ENCODE measurements at places on chromosomes 4 and X. TPM values are rescaled to one million over a fixed set of nuclear protein-coding genes. Genes with fewer than 3 reads are reported as not detected.

DNA sequence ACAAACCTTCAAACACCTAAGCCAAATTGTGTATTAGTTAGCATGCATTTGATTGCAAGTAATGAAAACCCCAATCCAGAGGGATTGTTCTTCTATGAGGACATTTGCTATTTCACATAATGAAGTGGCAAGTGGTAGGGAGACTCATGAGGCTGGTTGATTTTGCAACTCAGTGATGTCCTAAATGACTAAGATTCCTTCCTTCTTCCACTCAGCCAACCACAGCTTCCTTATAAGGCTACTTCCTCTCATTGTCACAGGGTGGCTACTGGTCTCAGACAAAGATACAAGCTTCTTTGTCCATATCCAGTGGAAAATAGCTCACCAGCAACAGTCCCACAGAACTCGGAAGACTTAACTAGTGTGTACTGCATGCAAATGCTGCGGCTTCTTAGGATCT lies 5.3 kb upstream of the OTC start:
- H3K36me3 ChIP-seq: no peaks in the 10 kb centered on the region
- no peak overlapping the region for H3K4me3 ChIP-seq
- DNase-seq: peak; percentile 82
- H3K27ac ChIP-seq: no peak overlapping the region
- H3K27me3 ChIP-seq: no peaks in the 10 kb centered on the region

DNA sequence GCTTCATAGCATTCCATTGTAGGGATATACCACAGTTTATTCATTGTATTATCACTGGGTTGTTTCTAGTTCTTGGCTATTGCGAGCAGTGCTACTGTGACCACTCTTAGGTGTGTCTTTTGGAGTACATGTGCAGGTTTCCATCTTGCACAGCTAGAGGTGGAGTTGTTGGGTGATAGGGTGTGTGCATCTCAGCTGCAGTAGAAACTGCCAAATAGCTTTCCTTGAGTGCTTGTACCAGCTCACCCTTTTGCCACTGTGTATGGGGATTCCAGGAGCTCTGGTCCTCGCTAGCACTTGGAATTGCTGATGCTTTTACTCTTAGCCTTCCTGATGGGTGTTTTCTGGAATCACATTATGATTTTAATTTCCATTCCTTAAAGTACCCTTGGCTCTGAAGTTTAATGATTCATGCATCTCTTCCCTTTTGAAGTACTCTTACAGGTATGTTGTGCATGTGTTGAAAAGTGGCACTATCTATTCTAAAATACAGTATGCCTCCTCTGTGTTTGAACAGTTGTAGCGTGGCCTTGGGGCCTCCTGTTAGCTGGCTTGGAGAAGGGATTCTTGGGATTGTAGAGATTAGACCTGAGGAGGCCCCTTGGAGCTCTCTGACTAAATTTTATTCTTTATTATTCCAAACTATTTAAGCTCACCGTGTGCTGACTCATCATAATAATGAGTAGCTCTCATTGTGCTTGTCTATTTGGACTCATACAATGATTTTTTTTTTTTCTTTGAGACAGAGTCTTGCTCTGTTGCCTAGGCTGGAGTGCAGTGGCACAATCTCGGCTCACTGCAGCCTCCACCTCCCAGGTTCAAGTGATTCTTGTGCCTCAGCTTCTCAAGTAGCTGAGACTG lies 38.4 kb downstream of the HTT start:
- H3K27me3 ChIP-seq: no peaks in the 10 kb centered on the region
- no peak overlapping the region for H3K4me3 ChIP-seq
- H3K4me1 ChIP-seq: peaks cover 54% of the 10 kb centered on the region
- no peak overlapping the region for H3K27ac ChIP-seq

Gene CORIN
- 0.74 TPM for polyA plus RNA-seq

Gene ADH1A
- polyA plus RNA-seq: not detected

GRCh38 chrX:118468122-118468521 lies 27.5 kb upstream of the DOCK11 start:
- no peaks in the 10 kb centered on the region for H3K27me3 ChIP-seq
- no peaks in the 10 kb centered on the region for H3K36me3 ChIP-seq
- no peak overlapping the region for H3K4me3 ChIP-seq
- DNase-seq: no peak
- H3K4me1 ChIP-seq: no peaks in the 10 kb centered on the region

DNA sequence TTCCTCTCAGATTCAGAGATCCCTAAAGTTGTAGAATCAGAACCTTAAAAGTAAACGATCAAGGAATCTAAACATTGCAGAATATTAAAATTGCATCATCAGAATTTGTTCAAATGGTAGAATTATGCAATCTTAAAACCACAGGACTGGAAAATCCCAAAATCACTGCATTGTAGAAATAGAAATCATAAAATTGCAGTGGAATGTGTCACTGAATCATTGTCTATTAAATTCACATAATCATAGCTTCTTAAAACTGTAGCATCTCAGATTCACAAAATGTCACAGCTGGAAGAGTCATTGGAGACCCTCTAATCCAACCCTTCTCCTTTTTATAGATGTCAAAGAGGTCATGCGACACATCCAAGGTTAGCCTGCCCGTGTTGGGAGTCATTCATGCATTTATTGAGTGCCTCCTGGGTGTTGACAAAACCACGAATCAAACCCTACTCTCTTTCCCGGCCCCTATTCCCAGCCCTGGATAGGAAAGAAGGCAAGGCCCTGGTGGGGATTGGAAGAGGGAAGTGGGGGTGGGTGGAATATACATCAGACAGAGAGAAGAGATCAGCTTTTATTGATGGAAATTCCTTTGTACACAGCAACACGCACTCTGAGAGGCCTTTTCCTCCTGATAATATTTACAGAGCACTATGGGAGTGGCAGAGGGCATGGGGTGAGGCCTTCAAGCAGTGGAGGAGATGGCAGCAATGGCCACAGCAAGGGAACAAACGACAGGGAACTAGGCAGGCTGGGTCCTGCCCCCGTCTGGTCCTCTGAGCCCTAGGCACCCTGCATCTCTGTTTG lies 15.4 kb downstream of the IQSEC2 start:
- no peaks in the 10 kb centered on the region for H3K27me3 ChIP-seq
- no peaks in the 10 kb centered on the region for H3K36me3 ChIP-seq
- H3K4me1 ChIP-seq: peaks cover 33% of the 10 kb centered on the region
- DNase-seq: peak; percentile 75

- H3K4me1 ChIP-seq: no peaks in the 10 kb centered on the region
- no peak overlapping the region for H3K4me3 ChIP-seq
- DNase-seq: peak; percentile 20
- no peaks in the 10 kb centered on the region for H3K27me3 ChIP-seq
- H3K36me3 ChIP-seq: no peaks in the 10 kb centered on the region
Observed at GRCh38 chr4:175504318-175504717, 307.7 kb downstream of the GPM6A start.

DNA sequence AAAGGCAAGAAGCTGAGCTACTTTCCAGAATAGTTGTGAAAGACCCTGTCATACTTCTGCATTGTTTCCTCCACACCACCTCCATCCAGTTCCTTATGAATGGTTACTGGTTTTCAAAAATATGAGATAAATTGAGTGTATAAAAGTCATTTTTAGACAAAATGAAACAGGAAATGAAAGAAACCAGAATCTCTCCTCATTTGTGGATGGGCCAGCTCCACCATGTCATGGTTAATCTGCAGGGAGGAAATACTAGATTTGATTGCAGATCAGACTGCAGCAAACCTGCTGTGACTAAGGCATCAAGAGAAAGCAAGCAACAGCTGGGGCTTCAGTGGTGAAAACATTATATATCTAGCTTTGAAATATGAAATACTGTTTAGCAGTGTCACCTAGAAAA lies 23.8 kb downstream of the F9 start:
- H3K27ac ChIP-seq: no peak overlapping the region
- H3K36me3 ChIP-seq: no peaks in the 10 kb centered on the region
- H3K4me1 ChIP-seq: no peaks in the 10 kb centered on the region
- H3K27me3 ChIP-seq: no peaks in the 10 kb centered on the region

DNA sequence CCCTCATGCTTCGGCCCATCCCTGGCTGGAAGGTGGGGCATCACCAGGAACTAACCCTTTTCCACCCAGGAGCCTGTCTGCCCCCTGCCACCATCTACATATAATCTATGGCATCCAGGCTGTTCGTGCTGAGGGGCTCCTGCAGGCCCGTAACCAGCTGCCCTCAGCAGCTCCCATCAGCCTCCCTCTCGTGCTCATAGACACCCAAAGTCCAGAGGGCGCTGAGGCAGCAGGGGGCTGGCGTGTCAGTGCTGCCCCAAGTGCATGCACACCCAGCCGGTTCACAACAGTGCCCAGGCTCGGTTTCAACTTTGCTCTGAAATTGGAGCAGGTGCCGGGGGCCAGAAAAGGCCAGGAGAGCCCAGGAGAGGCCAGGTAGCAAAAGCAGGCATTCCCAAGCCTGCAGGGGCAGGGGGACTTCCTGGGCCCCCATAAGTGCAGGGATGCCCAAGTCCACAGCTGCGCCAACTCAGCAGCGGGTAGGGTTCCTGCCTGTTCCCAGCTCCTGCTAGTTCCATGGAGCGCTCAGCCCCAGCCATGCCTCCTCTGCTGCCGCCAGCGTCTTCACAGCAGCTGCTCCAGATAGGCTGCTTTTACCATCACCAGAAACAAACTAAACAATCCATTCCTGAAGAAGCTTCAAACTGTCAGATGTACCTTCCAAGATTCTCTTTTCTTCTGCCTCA lies 558.2 kb upstream of the GNPDA2 start:
- H3K36me3 ChIP-seq: no peaks in the 10 kb centered on the region
- H3K27me3 ChIP-seq: no peaks in the 10 kb centered on the region
- no peak overlapping the region for H3K4me3 ChIP-seq
- no peaks in the 10 kb centered on the region for H3K4me1 ChIP-seq

Gene MAB21L2
- polyA plus RNA-seq: not detected

Gene MAGEA12
- polyA plus RNA-seq: 0.18 TPM

Gene MAGEA9B
- not detected for polyA plus RNA-seq

DNA sequence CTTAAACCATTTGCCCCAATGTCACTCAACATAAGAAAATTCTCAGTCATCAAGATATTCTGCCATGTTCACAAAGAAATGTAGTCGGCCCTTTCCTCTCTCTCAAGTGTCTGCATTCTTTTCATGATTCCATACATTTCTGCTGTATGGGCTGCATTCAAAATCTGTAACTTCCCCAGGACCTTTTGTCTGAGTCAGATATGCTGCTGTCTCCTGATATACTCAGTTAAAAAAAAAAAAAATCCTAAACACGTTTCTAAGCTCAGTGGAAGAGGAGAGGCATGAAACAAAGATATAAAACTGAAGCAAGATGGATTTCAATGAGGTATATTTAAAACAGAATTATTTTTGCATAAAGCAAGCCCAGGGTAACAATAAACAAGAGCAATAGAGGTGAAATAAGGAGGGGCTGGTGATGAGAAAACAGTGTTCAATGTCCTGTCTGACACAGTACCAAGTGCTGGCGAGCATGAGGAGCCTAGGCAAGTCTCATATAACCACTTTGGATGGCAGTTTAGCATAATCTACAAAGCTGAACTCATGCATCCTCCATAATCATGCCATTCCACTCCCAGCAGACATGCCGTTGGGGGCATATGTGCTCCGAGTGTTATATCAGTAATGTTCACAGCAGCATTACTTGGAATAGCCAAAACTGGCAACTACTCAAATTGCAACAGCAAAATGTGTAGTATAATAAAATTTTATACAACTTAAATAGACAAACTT lies 76.7 kb downstream of the MANBA start:
- DNase-seq: no peak
- H3K36me3 ChIP-seq: no peaks in the 10 kb centered on the region
- no peak overlapping the region for H3K27ac ChIP-seq
- no peak overlapping the region for H3K4me3 ChIP-seq
- peaks cover 10% of the 10 kb centered on the region for H3K4me1 ChIP-seq
- H3K27me3 ChIP-seq: no peaks in the 10 kb centered on the region
